Esophagus muscularis mucosa (tissue), 4 donors: ENCODE measurements at places on chromosomes 12 and 14. TPM values are rescaled to one million over a fixed set of nuclear protein-coding genes. Genes with fewer than 3 reads are reported as not detected.
A peak's percentile ranks its signal among the peaks of the same experiment; 100 is the strongest.

GRCh38 chr12:93572712-93573551 is 457 bp downstream of the SOCS2 start:
- H3K4me3 ChIP-seq, result peak overlapping the region; percentile 81
- H3K4me1 ChIP-seq, result peaks cover 54% of the 10 kb centered on the region
- peaks cover 16% of the 10 kb centered on the region for H3K36me3 ChIP-seq
- DNase-seq, result no peak

DNA sequence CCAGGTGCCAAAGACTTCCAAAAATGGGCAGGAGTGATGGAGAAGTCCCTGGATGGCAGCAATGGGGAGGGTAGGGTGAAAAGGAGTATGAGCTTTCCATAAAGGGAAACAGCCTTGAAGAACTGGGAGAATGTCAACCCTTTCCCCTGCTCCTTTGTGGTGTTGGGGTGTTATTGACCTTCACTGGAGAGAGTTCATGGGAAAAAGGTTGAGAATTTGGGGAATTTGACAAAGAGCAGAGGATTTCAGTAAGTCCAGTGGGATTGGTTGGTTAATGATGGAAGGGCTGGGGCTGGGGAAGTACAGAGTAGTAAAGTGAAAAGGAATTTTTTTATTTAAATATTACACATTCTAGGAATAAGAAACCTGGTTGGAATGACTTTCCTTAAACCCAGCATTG is 116.6 kb downstream of the ERC1 start:
- no peaks in the 10 kb centered on the region for H3K27me3 ChIP-seq
- H3K4me1 ChIP-seq, result peaks cover 4% of the 10 kb centered on the region
- no peak overlapping the region for H3K27ac ChIP-seq
- H3K4me3 ChIP-seq, result no peak overlapping the region
- peaks cover 12% of the 10 kb centered on the region for H3K36me3 ChIP-seq

KRT85 gene
- not detected for total RNA-seq

- H3K36me3 ChIP-seq, result no peaks in the 10 kb centered on the region
- H3K4me1 ChIP-seq, result peaks cover 8% of the 10 kb centered on the region
- H3K27ac ChIP-seq, result no peak within 1 kb of the TSS
- peak; percentile 91 for DNase-seq
- H3K4me3 ChIP-seq, result no peak within 1 kb of the TSS
Measured at GRCh38 chr14:81400202-81400678, at the start of gene STON2. TSS of gene STON2 (minus strand) at chr14:81400324. CDS start at chr14:81398382, 1,942 bp downstream.

DNA sequence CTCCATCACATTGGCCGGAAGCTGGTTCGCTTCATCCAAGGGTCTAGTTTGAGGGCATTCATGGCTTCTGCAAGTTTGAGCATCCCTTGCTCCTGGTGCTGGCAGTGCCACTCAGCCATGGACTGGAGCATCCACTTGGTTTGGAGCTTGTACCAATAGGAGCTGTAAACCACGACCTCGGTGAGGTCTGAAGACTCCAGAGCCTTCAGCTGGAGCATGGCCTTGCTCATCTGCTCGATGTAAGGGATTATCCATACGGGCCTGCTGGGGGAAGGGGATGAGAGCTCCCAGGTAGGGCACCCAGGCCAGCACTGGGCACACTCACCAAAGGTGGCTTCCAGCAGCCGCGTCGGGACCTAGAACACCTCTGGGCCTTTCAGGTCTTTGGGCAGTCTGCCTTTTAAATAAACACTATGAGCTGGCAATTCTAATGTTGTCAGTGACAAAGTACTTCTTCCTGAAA is 13.5 kb downstream of the FOS start:
- H3K4me1 ChIP-seq, result peaks cover 30% of the 10 kb centered on the region
- no peak overlapping the region for H3K4me3 ChIP-seq
- no peak overlapping the region for H3K27ac ChIP-seq
- H3K27me3 ChIP-seq, result no peaks in the 10 kb centered on the region
- DNase-seq, result no peak

GRCh38 chr14:68509188-68509983 is 283.5 kb downstream of the ZFP36L1 start:
- no peak overlapping the region for H3K4me3 ChIP-seq
- DNase-seq, result no peak
- H3K27ac ChIP-seq, result peak overlapping the region; percentile 77

GRCh38 chr14:65302571-65303189 is 109.8 kb upstream of the FUT8 start:
- H3K27ac ChIP-seq, result no peak overlapping the region
- no peaks in the 10 kb centered on the region for H3K27me3 ChIP-seq
- H3K4me1 ChIP-seq, result no peaks in the 10 kb centered on the region
- no peaks in the 10 kb centered on the region for H3K36me3 ChIP-seq
- H3K4me3 ChIP-seq, result no peak overlapping the region
- DNase-seq, result no peak

DNA sequence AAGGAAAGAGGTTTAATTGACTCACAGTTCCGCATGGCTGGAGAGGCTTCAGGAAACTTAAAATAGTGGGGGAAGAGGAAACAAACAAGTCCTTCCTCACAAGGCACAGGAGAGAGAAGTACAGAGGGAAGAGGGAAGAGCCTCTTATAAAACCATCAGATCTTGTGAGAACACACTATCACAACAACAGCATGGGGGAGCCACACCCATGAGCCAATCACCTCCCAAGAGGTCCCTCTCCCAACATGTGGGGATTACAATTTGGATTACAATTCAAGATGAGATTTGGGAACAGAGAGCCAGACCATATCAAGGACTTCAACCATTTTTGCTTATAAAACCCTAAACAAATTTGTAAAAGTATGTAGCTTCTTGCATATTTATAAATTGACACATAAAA is 45.8 kb downstream of the SLCO1C1 start:
- H3K27me3 ChIP-seq, result no peaks in the 10 kb centered on the region
- no peak overlapping the region for H3K4me3 ChIP-seq
- no peaks in the 10 kb centered on the region for H3K36me3 ChIP-seq
- H3K27ac ChIP-seq, result no peak overlapping the region

- no peak overlapping the region for H3K27ac ChIP-seq
- H3K4me3 ChIP-seq, result no peak overlapping the region
- no peak for DNase-seq
- peaks cover 6% of the 10 kb centered on the region for H3K27me3 ChIP-seq
- no peaks in the 10 kb centered on the region for H3K4me1 ChIP-seq
Measured at GRCh38 chr12:128982933-128983332, 129.7 kb downstream of the GLT1D1 start.

BMAL2 gene
- total RNA-seq, result 5.4 TPM

GRCh38 chr14:22381766-22382165 is 207.3 kb downstream of the DAD1 start:
- no peaks in the 10 kb centered on the region for H3K27me3 ChIP-seq
- H3K36me3 ChIP-seq, result no peaks in the 10 kb centered on the region
- DNase-seq, result no peak

DNA sequence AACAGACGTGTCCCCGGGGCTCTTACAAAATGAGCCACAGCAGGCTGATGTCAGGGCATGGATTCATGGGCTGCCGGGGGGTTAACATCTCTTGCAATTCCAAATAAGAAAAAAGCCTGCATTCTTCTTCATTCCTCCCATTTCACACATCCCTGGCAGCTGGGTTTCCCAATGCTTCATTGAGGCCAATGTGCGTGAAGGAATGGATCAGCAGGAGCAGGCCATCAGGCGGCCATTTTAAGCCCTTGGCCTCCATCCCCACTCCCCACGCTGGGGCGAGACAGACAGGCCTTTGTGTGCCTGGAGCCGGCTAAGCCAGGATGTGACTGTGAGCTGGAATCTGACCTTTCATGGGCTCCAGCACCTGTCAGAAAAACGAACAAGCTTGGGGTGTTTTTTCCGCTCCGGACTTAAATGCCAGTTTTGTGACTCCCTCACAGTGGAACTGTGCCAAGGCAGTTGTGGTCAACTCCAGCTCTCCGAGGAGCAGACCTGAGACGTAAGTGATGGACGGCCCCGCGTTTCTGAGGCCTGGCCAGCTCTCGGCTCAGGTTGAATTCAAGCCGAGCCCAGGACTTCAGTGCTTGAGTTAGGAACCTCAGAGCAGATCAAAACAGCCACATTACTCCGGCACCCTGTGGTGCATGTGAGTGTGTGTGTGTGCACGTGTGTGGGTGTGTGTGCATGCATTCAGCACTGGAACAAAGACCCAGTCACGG is 133.1 kb downstream of the TMEM30B start:
- no peaks in the 10 kb centered on the region for H3K27me3 ChIP-seq
- DNase-seq, result peak; percentile 90
- H3K36me3 ChIP-seq, result no peaks in the 10 kb centered on the region
- no peak overlapping the region for H3K4me3 ChIP-seq
- peaks cover 39% of the 10 kb centered on the region for H3K4me1 ChIP-seq

DNA sequence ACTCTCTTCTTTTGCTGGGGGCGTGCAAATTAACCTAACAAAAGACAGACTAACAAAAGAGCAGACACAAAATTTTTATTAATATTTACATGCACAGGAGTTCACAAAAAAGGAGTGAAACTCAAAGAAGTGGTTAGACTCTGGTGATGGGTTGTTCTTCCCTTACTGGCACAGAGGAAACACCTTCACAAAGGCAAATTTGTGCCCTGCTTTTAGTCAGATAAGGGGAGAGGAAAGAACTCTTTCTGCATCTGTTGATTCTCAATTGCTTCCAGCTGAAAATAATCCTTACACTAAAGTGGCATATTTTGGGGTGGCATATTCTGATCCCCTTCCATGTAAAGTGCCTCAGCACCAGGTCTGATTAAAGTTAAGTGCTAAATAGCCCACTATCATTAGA is 190.2 kb upstream of the AMIGO2 start:
- peak; percentile 19 for DNase-seq
- H3K4me1 ChIP-seq, result no peaks in the 10 kb centered on the region
- no peaks in the 10 kb centered on the region for H3K36me3 ChIP-seq
- H3K27me3 ChIP-seq, result no peaks in the 10 kb centered on the region
- H3K4me3 ChIP-seq, result no peak overlapping the region

DNA sequence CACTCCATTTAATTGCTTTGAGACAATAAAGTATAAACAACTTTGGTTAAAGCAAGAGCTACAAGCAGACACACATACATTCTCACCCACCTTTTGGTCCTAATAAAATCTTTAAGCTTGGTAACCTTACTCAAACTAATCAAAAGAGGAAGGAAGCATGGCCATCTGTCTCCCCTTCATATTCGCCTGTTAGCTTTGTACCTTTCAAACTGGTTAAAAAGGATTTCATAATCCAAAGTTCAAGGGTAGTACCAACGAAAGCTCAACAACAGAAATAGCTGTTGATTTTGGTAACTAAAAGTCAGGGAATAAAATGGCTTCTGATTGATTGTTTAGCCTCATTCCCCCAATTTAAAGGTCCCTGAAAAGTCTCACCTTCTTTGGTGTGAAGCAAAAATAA is 456.9 kb downstream of the BCAT1 start:
- no peak for DNase-seq
- H3K4me3 ChIP-seq, result no peak overlapping the region
- no peaks in the 10 kb centered on the region for H3K27me3 ChIP-seq
- H3K4me1 ChIP-seq, result peaks cover 7% of the 10 kb centered on the region
- no peak overlapping the region for H3K27ac ChIP-seq

- H3K27ac ChIP-seq, result peak overlapping the region; percentile 32
- H3K27me3 ChIP-seq, result no peaks in the 10 kb centered on the region
- peaks cover 12% of the 10 kb centered on the region for H3K4me1 ChIP-seq
- no peaks in the 10 kb centered on the region for H3K36me3 ChIP-seq
- H3K4me3 ChIP-seq, result no peak overlapping the region
Measured at GRCh38 chr14:71372411-71372838, 465.2 kb downstream of the PCNX1 start.

TMEM106C gene
- 98.8 TPM for total RNA-seq

DNA sequence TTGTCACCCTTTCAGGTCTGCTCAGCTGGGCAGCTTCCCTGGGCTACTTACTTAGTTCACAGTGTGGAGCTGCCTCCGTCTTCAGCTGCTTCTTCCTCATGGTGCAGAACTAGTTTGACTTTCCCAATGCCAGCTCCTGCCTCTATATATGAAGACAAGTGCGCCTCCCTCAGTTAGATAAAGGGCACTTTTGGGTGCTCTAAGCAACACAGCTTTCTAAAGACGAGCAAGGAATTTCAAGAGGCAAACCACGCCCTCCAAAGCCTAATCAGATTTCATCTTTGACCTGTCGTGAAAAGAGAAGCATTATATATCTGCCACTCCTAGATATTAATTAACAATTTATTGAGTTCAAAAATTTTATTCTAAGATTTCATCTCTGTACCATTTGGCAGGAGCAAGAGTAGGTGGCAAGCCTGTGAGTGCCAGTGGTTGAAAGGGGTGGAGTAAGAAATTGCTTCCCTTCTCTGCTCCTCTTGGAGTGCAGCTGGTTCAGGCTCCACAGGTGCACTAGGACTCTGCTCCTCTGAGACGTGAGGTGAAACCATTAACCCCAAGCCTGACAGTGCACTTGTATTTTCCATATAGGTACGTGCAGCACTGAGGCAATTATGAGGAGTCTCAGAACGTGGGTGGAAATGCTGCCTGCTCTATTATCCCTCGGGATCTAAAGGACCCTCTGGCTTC is 2.1 kb upstream of the SLC11A2 start:
- H3K36me3 ChIP-seq, result no peaks in the 10 kb centered on the region
- H3K27ac ChIP-seq, result no peak overlapping the region
- H3K4me1 ChIP-seq, result peaks cover 27% of the 10 kb centered on the region
- no peak for DNase-seq
